ENCODE measurements at places on chromosomes 7 and 10.

DNA sequence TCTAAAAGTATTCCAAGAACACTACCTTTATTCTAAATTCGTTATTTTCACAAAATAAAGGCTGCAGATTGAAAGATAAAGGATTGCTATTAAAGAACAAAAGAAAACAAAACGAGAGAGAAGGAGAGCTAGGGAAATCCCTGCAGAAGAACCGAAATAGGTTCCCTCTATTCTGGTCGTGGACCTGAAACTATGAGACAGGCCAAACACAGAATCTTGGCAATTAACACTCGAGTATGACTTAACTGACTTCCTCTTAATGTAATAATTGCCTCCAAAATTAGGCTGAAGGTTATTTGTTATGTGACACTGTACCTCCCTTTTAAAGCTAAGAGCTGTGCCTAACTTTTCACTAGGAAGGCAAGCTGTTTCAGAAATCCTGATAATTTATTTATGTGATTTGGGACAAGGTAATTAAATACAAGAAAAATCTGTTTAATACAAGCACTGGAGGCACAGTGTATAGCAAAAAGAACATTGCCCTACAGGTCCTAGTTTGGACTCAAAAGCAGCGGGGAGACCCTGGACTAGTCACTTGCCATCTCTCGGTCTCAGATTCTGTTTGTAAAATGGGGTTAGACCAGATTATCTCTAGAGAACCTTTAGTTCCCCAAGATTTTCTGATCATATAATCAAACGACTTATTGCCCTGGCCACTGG, 11.6 kb downstream of the NAMPT start:
- DNase-seq: no peak

- peak; percentile 9 for DNase-seq
Observed at GRCh38 chr7:98870121-98870651, 372 bp upstream of the TMEM130 start.

- DNase-seq: no peak
Observed at GRCh38 chr7:10593080-10593479, 380.6 kb upstream of the PHF14 start.

DNA sequence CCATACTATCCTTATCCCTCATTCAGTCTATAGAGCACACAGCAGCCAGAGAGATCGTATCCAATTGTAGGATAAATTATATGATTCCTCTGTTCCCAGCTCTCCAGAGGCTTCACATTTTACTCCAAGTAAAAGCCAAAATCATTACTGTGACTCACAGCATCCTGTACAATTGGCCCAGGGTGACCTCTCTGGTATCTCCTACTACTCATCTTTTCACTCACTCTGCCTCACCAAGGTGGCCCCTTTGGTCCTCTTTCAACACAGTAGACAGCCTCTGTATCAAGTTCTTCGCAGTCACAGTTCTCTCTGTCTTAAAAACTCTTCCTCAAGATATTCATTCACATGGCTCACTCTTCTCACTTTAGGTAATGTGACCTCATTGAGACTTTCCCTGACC, 72.6 kb upstream of the LSM8 start:
- DNase-seq: no peak

GRCh38 chr10:94902570-94902969, 35.9 kb upstream of the CYP2C9 start:
- DNase-seq: no peak

DNA sequence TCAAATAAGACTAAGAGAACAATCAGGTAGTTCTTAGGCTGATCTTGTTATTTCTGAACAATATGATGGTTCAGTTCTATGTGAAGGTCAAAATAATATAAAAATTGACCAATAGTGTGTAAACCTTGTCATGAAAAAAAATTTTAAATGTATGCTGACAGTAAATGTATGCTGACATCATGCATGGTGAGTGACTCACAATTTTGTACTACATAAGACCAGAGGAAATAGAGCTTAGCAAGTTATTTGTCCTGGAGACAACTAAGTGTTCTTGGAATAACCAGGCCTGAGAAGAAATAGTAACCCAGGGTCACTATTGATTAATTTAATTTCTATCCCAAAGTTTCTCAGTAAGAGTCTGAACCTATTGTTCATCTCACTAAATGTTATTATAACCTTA, 182.2 kb upstream of the PCDH15 start:
- no peak for DNase-seq

- no peak for DNase-seq
Observed at GRCh38 chr10:132697578-132698200, 88.3 kb downstream of the NKX6-2 start.

GRCh38 chr7:31642681-31643115, 44.3 kb upstream of the PPP1R17 start:
- DNase-seq: no peak

GRCh38 chr7:138081868-138082267, 5.6 kb downstream of the AKR1D1 start:
- DNase-seq: no peak

DNA sequence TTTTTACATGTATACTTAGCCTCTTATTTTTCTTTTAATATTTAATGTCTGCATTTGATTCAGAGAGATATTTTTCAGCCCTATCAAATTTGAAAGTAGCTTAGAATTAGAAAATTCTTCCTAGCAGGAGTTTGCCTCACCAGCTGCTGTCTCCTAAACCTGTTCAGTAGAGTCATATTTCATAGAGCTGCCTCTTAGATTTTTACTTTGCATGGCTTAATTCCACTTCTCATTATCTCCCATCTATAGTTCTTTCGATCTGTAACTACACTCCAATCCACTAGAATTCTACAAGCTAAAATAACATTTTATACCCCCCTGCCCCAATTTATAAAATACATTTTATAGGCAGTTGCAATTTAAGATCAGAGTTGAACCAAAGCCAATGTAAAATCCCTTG, 227.0 kb downstream of the ANK3 start:
- no peak for DNase-seq

DNA sequence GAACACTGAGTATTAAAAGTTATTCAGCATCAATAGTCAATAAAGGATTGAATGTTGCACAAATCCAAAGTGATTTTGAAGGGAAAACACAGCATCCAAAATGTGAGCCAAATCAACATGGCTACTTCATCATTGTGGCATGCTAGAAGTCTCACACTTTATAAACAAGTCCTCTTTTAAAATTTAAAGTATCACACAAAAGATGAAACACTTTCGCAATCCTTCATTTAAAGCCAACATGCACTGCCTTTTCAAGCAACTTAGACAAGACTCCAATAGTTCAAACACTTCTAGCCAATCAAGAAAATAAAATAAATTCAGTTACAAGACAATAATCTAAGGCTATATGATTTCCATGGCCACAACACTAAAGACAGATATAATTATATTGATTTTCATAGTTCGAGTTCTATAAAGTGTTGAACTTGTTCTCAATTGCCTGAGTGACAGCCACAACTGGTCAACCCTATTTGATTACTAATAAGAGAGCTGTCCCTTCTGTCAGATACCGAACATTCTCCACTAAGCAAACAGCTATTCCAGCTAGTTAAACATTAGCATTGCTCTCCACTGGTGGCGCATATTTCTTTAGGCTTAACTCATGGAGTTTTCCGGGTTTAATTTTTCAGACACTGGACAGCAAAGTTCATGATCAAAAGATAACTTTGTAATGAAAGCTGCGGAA, 8.3 kb downstream of the EBF3 start:
- DNase-seq: no peak

GRCh38 chr7:40709062-40709964, 574.5 kb downstream of the SUGCT start:
- DNase-seq: no peak

GRCh38 chr10:329361-330099, 194.3 kb downstream of the ZMYND11 start:
- peak; percentile 83 for DNase-seq

DNA sequence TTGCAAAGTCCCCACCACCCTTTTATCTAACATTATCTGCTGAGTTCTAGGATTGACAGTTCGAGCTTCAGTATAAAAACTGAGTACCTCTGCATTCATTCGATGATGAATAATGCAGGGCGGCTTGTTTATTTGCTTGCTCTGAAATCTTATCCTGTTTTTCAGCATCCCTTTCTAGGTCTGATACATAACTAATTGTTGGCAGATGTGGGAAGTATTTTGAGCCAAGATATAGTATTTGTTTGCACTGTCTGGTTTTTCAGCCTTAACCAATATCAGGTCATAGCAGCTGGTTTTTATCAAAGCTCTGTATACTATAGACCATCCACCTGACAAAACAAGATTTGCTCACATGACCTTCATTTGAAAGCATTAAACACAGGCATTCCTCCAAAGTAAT, 161.4 kb downstream of the TFEC start:
- no peak for DNase-seq

DNA sequence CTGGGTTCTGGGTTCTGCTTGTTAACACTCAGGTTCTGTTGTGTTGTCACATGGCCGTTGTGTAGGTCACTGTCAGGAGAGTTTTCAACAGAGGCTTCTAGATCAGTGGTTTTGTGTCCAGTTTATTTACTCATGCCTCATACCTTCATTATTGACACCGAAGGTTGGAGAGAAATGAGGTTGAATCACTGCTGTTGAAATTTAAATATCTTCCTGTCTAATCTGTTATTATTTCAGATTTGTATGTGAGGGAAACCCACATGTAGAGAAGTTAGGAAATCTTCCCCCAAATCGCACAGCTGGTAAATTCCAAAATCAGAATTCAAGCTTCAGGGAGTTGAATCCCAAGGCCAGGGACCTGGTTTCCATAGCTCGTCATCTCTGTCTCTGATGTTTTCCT, 28.3 kb upstream of the KLF6 start:
- DNase-seq: no peak

Data from midbrain (tissue), 1 donor.